Kidney glomerular epithelial cell (primary cell): ENCODE measurements at places on chromosomes 7 and 10.

DNA sequence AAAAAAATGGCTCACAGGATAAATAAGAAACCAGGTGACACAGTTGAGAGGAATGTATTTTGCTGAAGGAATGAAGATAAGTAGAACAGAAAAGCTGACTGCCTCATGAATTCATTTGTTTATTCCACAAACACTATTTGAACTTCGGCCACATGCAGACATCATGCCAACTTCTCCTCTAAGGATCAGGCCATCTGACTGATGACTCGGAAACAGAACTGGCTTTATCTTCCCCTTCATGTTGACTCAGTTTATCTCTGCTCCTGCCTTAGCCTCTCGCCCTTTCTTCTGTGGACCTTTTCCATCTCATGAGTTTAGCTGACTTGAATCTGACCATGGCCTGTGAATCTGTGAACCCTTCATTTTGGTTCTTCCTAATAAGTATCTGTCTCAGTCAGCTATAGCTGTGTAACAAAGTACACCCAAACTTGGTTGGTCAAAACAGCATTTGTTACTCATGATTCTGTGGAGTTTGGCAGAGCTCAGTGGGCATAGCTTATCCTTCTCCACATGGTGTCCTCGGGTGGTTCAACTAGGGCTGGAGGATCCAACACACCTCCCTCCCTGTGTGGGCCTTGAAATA, 44.0 kb upstream of the GRID1 start:
- peak; percentile 75 for DNase-seq

GRCh38 chr10:93541402-93542357, 24.8 kb upstream of the FFAR4 start:
- DNase-seq: peak; percentile 35

GRCh38 chr10:80356563-80356988, at the start of the genes DYDC1 and DYDC2:
Gene DYDC1, minus strand, starts transcription at chr10:80356755. Its CDS starts 4,154 bp downstream, at chr10:80352601.
Gene DYDC2, plus strand, starts transcription at chr10:80356781. Its CDS starts 5,663 bp downstream, at chr10:80362444.
- peak; percentile 2 for DNase-seq

DNA sequence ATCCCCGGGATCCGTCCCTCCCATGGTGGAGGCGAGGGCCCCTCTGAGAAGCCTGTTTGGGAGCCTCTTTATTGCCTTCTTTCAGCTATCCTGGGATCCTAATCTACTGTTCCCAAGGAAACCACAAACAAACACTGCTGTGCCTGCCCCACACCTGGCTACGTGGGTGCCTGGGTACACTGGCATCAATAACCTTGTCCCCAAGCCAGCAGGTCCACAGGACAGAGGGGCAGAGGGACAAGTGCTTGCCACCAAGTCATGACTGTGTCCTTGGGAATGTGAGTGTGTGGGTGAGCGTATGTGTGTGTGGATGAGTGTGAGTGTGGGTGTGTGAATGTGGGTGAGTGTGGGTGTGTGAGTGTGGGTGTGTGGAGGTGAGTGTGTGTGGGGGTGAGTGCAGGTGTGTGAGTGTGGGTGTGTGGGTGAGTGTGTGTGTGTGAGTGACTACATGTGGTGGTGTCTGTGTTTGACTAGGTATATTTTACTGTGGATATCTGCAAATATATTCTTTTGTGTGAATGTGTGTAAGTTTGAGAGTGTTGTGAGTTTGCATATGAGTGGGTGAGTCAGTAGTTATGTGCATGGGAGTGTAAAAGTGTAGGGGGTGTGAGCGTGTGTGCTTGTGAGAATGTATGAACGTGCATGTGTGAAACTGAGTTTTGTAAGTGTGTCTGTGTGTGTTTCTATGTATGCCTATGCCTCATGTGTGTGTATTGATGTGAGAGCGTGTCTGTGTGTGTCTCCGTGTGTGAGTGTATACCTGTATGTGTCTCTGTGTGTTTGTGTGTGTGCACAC, 96.1 kb downstream of the TNS3 start:
- DNase-seq: no peak

- DNase-seq: no peak
Observed at GRCh38 chr10:16923309-16923708, 106.1 kb upstream of the RSU1 start.

GRCh38 chr10:92420546-92421275, 129.7 kb downstream of the MARCHF5 start:
- DNase-seq: no peak

DNA sequence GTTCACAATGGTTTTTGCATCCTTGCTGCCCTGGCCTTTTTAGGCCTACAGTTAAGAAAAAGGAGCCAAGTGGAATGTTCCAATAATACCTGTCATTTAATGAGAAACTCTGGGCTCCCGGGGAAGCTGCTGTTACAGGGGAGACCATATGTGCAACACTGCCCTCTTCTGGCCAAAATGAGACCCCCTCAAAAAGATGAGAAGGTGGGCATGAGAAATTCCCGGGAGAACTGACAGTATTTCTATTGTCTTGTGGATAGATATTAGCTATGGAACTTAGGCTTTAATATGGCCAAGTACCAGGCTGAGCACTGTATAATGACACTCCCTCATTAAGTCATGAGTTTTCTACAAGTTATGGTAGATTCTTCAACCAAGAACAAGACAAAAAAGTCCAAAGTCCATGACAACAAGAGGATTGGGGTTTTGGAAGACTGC, 99.4 kb downstream of the CCDC3 start:
- DNase-seq: peak; percentile 46

- DNase-seq: no peak
Observed at GRCh38 chr7:47518827-47519226, 63.1 kb downstream of the TNS3 start.

DNA sequence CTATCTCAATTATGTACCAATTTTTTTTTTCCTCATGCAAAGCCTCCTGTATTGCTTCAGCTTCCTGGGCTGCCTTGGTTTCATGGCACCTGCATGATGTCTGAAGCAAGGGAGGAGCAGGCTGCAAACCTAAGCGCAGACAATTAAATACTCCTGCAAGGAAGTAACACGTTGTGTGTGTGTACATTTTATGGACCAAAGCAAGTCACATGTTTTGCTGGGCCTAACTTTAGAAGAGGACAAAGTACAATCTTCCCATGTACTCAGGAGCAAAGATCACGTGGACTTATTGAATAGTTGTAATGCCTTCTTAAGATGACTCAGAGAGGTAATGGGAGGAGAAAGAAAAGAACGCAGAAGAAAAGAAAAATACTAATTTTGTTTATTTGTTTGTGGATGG, 944.0 kb upstream of the C7orf33 start:
- no peak for DNase-seq

GRCh38 chr7:131164025-131164925, 163.4 kb upstream of the MKLN1 start:
- peak; percentile 95 for DNase-seq

- no peak for DNase-seq
Observed at GRCh38 chr7:148698007-148698396, 701 bp upstream of the CUL1 start.

DNA sequence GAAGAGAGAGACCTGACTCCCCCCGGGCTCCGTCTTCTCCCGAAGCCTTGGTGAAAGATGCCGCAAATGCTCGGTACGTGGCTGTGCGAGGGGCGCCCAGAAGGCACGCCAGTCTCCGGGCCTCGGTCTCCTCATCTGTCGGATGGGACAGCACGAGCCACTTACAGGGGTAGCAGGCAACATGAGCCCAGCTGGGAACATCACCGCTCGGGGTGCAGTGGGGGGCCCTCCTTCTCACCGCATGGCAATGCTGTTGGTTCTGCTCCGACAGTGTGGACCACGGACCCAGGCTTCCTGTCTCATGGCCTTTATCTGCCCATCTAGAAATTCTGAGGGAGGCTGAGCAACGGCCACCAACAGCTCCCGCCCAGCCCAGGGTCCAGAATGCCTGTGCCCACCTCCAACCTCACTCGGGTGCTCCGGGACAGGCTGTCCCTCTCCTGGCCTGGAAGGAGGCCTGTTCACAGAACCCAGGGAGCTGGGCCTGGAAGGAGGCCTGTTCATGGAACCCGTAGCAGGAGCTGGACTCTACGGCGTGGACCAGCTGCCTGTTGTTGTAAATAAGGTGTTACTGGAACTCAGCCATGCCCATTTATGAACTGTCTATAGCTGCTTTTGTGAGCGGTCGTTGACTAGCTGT, 15.8 kb downstream of the ADAP1 start:
- no peak for DNase-seq

DNA sequence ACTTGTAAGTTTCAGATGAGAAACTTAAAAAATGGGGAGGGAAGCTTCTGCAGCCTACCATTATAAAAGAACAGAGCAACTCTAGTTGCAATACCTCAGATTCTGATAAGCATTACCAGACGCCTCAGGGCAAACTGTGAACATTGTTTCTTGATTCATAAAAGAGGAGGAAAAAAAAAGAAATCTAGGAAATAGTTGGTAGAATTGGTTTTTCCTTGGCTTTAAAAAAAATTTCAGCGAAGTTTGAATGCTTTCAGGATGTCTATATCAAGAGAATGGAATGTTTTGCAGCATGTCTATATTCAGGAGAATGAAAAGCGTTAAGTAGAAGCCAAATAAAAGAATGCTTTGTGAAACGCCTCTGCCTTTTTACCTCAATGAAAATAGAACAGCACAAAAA, 17.5 kb upstream of the ANLN start:
- no peak for DNase-seq

DNA sequence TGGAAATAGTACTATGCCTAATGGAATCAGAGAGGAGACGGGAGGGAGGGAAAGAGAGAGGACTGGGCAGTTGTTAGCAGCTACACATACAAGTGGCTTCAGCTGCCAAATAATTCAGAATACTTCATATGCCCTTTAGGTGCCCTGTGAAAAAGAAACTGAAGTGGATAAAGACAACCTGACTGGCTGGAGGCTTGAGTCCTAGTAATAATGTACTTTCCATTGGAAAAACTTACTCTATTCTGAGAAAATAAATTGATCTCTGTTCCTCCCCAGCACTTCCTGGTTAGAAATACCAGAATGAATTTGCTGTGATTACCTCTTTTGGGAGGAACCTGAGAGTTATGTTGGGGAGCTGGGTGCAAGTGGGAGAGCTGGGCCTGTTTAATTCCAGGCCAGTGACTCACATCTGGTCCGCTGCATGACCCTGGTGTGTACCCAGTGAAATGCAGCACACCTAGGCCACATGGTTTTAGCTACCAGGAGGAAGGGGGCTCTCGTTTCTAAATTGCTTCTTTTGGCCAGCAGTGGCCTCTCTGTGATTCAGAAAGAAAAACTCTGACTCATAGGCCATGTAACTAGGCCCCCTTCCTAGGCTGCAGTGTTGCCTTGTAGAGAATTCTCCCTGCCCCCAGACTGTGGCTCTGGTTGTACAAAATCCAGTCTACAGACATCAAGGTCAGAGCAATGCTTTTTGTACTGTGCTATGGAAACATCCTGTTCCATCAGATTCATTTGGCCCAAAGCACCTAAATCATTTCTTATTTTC, 6.5 kb downstream of the AGFG2 start:
- DNase-seq: peak; percentile 88

DNA sequence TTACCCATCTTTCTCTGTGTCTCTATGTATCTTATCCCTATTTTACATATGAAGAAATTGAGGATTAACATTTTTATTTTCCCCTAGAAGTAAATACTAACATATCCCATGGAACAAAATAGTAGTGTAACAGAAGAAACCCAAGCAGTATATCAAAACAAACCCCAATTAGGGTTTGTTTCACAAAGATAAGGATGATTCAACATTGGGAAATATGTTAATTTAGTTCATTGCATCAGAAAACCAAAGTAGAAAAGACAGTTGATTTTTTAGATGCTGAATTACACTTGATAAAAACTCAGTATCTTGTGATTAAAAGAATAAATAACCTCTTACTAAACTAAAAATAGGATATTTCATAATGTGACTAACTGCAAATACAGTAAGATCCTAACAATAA, 87.8 kb downstream of the GLCCI1 start:
- DNase-seq: no peak

DNA sequence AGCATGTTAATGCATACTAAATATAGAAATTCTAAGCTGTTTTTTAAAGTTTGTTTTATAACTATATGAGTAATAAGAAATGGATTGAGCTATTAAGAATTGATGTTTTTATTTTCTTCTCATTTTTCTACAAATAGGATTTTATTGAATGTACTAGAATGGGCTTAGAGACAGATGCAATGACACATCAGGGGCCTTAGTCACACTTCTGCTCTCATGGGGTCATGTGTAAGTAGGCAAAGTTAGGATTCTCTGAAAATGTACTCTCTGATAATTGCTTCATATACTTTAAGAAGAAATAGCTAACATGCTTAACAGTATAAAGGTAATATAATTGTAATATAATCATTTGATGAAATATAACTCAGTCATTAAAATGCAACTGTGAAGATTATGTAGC, 154.6 kb downstream of the ZNF438 start:
- no peak for DNase-seq

GRCh38 chr10:95233377-95234034, 39.5 kb downstream of the ACSM6 start:
- DNase-seq: no peak

DNA sequence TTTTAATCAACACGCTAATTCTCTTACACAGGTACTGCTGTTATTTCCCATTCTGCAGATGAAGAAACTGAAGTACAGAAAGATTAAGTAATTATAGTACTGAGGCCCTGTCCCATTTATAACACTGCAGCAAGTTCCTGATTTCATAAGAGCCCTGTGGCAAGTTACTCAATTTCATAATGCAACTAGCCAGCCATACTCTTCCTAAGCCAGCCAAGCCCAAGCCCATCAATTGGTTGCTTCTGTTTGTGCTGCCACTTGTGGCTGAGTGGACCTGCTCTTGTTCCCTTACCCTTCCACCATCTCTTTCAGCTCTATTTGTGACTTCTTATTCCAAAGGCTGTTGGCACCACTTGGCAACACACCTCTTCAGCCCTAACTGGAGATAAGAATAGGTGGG, 19.7 kb upstream of the PRPF18 start:
- DNase-seq: no peak

DNA sequence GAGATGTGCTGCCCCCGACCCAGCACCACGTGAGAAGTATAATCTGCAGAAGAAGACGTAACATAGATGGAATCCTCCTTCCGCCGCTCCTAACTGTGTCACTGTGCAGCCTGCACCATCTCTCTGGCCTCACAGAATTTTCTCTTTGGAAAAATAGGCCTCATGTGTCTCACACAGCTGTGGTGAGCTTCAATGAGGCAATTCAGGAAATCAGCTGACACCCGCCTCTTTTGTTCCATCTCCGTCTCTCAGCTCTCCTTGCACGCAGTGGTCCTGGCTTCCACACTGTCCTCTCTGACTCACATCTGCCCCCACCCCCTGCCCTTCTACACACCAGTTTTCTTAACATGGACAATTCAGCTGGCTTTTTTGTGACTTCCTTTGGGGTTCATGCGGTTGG, 7.2 kb downstream of the C10orf90 start:
- DNase-seq: no peak

GRCh38 chr7:10612950-10613349, 360.7 kb upstream of the PHF14 start:
- no peak for DNase-seq

GRCh38 chr10:5292196-5292735, 72.5 kb upstream of the UCN3 start:
- DNase-seq: no peak

- no peak for DNase-seq
Observed at GRCh38 chr7:32045228-32045627, 25.0 kb downstream of the PDE1C start.

DNA sequence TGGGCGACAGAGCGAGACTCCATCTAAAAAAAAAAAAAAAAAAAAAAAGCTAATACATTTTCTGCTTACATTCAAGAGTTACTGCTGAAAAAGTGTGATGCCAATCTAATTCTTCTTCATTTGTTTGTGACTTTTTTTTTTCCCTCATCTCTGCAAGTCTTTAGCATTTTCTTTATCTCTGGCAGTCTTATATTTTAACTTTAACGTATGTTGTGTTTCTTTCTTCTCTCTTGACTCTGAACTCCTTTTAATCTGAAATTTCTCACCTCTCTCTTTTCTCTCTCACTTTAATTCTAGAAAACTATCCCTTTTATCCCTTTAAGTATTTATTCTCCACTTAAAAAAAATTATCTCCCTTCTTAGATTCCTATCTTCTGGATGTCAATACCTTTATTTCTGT, 146.5 kb downstream of the JMJD1C start:
- DNase-seq: no peak

- DNase-seq: no peak
Observed at GRCh38 chr7:116899308-116899707, 36.9 kb downstream of the CAPZA2 start.
